Aortic smooth muscle cell (primary cell): ENCODE measurements at places on chromosomes 5 and 9. TPM values are rescaled to one million over a fixed set of nuclear protein-coding genes. Genes with fewer than 3 reads are reported as not detected.

The SLC46A2 gene
- not detected in 2 replicates for total RNA-seq

The CCDC192 gene
- total RNA-seq: not detected in 2 replicates

The TRIM14 gene
- total RNA-seq: 0.92 and 1.8 TPM in 2 replicates

The TAF1L gene
- total RNA-seq: under 0.01 TPM in 2 replicates

The DTWD2 gene
- total RNA-seq: 4.5 and 5.2 TPM in 2 replicates

The IRX1 gene
- total RNA-seq: 0.50 and 0.53 TPM in 2 replicates

The TUSC1 gene
- 4.9 and 7.1 TPM in 2 replicates for total RNA-seq

The C9 gene
- 0.25 TPM in 1 of 2 replicates, not detected in the other for total RNA-seq

The FGF18 gene
- total RNA-seq: under 0.01 and 0.12 TPM in 2 replicates
